ENCODE measurements at places on chromosomes 7 and 10.

GRCh38 chr10:74255888-74256357 is 104.9 kb downstream of the ADK start:
- no peak for DNase-seq

DNA sequence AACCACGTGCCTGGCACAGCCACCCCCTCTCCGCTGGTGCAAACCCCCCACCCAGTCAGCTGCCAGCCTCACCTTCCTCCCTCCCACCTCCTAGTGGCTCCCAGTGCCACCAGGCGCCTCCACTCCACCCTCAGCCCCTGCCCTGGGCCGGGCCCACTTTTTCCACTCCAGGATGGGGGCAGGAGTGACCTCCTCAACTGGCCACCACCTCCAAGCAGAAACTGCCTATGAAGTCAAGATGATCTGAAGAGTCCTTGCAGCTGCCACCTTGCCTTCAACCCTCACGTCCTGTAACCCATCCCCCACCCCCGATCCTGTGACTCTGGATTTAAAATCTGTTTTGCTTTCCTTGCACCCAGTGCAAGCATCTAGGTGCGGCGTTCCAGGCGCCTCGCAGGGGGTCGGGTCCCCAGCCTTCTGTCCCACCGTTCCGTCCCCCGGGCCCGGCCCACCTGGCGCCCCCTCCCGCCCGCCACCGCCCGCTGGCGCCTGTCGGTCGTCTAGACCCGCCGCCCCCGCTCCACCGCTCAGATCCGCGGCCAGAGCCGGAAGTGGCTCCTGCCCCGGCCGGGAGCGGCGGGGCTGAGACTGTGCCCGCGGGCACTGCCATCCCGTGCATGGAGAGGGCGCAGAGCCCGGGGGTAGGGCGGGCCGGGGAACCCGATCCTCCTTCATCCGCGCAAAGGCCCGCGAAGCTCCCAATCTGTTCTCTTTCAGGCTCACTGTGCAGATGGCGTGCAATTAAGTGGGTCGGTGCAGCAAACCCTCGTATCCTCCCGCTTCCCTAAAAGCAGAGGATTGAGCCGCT is 51.2 kb upstream of the GTF2I start:
- DNase-seq: peak; percentile 50

DNA sequence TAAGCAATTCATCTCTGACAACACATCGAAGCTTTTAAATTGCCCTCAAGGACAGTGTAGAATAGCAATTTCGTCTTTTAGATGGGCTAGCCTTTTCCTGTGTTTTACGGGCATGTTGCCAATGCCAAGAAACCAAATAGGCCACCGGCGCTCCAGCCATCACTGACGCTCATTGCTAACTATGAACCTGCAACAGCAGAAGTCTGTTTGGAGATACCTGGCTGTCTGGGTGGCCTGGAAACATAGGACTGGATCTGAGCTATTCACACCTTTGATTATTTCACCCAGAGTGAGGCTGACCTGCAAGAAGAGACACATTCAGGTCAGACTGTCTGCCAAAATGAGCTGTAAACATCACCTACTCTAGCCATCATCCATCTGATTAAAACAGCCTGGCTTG is 12.0 kb downstream of the KPNA7 start:
- DNase-seq: no peak

DNA sequence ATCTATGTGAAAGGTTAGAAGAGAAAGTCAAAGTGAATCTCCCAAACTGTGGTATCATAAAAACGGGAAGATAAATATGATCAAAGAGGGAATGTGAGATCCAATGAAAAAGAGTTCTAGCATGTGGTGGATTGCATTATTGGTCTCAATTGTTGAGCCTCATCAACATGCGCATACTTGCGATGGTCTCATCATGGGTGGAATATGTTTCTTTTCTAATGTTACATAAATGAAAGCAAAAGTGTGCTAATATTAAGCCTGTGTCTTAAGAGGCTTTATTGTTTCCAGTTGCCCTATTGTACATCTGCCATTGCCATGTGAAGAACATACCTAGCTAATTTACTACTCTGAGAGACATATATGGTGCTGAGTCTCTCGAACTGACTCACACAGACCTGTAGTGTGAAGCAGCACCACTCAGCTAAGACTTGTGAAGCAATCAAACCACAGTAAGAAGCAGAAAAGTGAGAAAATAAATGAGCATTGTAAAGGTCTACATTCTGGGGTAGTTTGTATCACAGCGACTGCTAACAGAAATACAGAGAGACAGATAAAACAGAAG is 645.5 kb upstream of the PCDH15 start:
- DNase-seq: no peak

DNA sequence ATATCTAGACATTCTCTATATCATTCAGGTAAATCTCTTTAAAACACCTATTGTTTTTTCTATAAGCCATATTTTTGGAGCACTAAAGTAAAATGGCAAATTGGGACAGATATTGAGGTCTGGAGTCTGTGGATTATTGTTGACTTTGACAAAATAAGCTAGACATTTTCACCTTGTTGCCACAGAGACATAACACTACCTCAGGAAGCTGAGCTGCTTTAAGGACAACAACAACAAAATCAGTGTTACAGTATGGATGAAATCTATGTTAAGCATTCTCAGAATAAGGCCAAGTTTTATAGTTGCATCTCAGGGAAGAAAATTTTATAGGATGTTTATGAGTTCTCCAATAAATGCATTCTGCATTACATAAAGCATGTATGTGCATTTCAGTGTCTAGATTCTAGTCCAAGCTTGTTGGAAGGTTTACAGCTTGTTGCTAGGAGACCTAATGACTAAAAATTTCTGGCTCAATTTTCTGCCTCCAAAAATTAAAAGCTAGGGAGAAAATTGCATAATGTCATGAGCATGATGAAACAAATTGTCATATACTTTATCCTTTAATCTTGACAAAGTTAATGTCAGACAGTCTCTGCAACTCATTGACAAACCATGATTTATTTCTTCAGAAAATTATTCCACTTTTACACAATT is 18.3 kb downstream of the LIPM start:
- no peak for DNase-seq

DNA sequence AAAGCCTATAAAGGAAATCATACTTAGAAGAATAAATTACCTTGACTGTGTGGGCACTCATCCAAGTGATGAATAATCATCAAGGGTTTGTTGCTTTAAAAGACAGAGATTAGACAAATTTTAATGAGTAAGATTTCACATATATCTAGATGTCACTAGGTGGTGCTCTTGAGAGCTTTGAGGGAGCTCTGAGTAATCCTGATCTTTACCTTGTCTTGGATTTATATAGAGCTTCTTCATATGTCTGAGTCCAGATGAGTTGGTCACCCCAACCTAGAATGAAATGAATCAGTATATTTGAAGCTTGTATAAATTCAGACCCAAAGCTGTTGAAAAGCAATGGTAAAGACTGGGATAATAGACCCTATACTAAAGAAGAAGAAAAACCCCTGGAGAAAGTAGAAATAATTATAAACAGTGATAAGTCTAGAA is 3.7 kb downstream of the AGR2 start:
- no peak for DNase-seq

DNA sequence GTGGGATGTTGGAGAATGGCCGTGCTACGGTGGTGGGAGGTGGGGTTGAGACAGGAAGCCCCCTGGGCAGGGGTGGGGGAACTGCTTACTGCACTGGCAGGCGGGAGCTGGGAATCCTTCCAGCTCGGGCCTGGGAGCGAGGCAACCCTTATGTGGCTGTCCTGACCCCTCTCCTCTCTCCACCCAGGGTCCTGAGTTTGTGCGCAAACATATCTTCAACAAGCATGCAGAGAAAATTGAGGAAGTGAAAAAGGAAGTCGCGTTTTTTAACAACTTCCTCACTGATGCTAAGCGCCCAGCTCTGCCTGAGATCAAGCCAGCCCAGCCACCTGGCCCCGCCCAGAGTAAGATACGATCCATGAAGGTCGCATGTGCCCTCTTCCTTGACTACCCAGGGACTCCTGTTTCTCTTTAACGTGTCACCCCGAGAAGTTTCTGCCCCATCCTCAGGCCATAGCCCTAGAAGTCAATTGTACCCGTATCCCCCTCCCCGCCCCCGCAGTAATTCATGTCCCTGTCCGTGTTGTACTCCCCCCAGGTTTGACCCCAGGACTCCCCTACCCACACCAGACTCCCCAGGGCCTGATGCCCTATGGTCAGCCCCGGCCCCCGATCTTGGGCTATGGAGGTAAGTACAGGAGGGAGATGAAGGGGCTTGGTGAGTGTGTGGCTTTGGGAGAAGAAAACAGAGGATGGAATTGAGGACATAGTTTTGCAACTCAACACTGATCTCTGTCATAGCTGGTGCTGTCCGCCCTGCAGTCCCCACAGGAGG is 1.8 kb downstream of the UFSP1 start:
- peak; percentile 65 for DNase-seq

DNA sequence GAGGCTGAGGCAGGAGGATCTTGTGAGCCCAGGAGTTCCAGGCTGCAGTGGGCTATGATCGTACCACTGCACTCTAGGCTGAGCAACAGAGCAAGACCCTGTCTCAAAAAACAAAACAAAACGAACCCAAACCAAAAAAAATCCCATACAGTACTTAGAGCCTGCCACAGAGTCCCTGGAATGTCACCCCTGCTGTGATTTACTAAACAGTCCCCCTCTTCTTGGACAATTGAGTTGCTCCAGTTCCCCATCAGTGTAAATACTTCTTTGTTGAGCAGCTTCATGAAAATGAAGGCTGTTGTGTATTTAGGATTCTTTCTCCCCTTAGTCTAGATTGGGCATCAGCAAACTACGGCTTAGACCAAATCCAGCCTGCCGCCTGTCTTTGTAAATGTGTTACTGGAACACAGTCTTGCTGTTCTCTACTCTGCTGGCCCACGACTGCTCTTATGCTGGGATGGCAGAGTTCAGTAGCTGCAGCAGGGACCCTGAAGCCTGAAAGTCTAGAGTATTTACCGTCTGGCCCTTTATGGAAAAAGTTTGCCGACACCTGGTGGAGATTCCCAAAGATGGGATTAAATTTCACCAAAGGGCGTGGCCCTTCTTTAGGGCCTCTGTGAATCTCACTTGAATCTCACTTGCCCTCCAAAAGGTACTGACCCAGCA is 57.8 kb downstream of the PALD1 start:
- DNase-seq: no peak

DNA sequence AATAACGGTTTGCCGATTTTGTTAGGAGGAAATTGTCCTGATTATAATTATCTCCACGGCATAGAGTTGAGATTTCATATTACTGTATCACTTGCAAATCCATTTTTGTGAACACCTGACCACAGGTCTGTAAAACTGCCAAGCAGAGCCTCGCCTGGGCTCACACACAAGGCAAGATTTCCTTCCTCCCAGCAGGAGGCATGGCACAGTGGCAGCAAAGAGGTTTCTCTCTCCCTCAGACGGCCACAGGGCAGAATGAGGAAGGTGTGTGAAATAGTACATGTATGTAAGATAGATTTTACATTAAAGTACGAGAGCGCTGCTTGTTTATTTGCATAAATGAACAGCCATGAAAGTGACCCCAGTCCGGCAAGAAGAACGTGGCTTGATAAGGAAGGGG is 130.1 kb downstream of the CELF2 start:
- no peak for DNase-seq

- DNase-seq: no peak
Measured at GRCh38 chr10:43260911-43261577, 5.8 kb downstream of the RASGEF1A start.

DNA sequence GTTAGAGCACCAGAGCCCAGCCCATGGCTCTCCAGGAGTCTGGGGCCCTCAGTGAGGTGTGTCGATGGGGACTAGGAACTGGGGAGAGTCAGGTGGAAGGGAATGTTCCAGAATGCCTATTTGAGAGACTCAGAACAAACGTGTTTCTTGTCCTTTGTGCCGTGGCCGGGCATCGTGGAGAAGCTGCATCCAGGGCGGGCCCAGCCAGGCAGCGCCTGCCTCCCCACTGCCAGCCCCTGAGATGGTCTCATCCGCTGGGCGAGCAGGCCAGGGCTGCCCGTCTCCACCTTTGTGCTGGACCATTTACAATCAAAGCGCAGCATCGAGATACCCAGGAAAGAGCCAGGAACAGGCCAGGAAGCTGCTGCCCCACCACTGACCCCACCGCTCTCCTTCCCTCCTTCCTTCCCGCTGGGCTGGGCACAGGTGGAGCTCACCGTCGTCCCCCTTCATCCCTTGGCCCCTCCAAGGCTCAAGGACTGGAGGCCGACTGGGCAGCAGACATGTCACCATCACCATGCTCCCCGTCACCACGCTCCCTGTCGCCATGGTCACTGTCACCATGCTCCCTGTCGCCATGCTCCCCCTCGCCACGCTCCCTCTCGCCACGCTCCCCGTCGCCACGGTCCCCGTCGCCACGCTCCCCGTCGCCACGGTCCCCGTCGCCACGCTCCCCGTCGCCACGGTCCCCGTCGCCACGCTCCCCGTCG is 71.1 kb upstream of the ADGRA1 start:
- no peak for DNase-seq

GRCh38 chr7:50660040-50660829 is 95.0 kb upstream of the DDC start:
- DNase-seq: peak; percentile 35

GRCh38 chr7:50226145-50226544 is 78.4 kb upstream of the IKZF1 start:
- no peak for DNase-seq

DNA sequence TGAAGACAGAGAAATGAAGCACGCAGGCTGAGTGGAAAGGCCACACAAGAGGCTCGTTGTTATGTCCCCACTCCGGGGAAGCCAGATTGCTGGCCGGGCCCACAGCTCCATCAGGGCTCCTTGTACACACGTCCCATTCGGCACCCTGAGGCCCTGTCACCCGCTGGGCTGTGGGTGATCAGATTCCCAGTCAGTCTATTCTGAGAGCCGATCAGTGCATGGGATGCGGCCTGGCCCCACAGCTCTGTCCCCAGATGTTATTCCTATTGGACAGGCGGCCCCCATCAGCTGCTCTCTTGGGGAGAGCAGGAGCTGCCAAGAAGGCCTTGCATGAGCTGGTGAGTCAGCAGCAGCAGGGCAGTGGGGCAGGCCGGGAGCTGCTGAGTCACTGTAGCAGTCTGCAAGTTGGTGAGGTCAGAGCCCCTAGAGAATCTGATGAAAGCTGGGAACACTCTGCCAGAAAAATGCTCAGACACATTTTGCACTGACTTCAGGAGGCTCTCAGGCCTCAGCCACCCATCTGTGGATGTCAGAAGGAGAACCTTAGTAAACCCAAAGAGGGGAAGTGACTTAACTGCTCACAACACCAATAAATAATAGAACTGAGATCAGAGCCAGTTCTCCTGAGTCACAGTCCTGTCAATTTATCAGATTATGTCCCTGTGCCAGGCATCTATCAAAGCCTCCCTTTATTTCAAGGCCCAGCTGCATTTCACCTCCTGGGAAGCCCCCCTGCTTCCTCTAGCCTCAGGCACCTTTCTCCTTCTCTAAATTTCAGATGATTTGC is 9.4 kb upstream of the PSAP start:
- peak; percentile 52 for DNase-seq

DNA sequence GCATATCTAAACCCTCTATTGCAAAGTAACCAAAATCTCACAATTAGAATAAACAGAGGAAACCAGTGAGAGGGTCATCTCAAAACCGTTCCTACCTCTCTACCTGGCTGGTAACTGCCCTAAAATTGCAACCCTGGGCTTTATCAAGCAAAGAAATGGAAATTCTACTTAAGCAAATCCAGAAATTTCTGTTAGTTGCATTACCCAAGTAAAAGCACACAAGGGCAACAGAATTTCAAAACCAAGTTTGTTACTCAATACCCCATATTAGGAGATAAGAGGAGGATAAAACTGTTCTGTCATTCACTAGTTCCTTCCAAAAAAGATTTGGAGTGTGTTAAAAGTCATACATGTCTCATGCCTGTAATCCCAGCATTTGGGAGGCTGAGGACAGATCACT is 195.3 kb downstream of the FAM107B start:
- DNase-seq: no peak

- no peak for DNase-seq
Measured at GRCh38 chr7:157900556-157900955, 563.8 kb downstream of the DNAJB6 start.

GRCh38 chr7:143493751-143494150 is 16.1 kb downstream of the TAS2R41 start:
- DNase-seq: no peak
